ENCODE measurements at places on chromosomes 2 and 18.

GRCh38 chr2:230254152-230254881 is 28.8 kb downstream of the SP140 start:
- no peak for DNase-seq

GRCh38 chr2:218755198-218755566 is 26.8 kb upstream of the CYP27A1 start:
- DNase-seq: no peak

DNA sequence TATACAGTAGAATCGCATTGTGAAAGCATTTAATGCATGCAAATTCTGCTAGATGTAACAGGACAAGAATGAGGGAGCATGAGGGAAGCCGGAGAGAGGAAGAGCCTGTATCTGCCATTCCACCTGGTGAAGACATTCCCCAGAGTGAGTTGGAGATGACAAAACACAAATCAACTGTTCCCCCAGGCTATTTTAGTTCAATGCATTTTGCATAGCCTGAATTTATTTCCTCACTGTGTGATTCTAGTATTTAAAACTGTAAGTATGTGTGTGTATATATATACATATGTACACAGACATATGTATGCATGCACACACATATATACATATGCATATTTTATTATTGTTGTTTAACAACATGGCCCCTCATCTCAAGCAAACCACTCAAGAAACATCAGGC is 54.7 kb downstream of the CCDC68 start:
- DNase-seq: no peak

- DNase-seq: no peak
Observed at GRCh38 chr2:232502511-232502910, 14.9 kb upstream of the ECEL1 start.

DNA sequence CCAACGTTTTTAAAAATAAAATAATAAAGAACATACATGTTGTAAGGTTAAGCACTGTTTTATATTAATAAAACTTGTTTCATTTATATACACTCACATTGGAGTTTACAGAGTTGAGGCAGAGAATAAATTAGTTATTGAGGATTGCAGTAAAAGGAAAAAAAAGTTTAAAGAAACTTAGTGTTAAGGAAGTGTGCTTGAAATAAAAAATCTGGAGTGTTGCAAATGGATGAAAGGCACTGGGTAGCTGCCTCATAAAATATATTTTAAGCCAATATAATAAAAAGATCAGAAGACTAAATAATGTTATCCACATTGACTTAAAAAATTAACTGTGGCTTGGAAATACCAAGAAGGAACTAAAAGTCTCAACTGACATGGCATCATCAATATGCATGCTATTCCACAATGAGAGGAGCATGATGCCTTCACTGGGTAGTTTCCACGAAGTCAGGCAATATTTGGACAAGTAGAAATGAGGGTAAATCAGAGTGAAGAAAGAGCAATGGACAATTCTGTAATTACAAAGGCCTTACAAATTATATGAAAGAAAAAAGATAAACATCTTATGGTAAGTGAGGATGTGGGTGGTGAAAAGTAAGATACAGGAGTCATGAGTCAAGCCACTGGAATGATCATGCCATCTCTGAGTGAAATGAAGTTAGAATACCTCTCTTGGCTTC is 2.5 kb downstream of the GALNT3 start:
- DNase-seq: no peak

DNA sequence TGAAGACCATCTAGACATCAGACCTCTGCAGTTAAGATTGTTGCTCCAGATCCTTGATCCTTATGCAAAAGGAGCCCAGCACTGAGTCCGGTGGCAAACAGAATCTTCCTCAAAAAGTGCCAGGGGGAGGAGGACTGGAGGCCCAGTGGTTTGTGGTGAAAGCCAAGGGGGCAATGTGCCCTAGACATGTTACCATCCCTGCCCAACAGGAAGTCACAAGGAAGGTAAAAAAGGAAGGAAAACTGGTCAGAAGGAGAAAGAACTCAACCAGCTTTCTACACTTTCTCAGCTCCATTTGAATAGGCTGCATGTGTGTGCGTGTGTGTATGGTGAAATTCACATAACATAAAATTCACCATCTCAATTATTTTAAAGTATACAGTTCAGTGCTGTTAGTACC is 25.0 kb upstream of the KDM3A start:
- no peak for DNase-seq

DNA sequence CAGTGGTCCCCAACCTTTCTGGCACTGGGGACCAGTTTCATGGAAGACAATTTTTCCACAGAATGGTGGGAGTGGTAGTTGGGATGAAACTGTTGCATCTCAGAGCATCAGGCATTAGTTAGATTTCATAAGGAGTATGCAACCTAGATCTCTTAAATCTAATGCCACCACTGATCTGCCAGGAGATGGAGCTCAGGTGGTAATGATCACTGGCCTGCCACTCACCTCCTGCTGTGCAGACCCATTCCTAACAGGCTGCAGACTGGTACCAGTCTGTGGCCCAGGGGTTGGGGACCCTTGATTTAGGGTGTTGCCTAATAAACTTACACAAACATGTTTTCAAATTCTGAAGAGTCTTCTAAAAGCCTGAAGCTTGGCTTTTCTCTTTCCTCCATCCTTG is 261.3 kb downstream of the CDH19 start:
- DNase-seq: no peak

DNA sequence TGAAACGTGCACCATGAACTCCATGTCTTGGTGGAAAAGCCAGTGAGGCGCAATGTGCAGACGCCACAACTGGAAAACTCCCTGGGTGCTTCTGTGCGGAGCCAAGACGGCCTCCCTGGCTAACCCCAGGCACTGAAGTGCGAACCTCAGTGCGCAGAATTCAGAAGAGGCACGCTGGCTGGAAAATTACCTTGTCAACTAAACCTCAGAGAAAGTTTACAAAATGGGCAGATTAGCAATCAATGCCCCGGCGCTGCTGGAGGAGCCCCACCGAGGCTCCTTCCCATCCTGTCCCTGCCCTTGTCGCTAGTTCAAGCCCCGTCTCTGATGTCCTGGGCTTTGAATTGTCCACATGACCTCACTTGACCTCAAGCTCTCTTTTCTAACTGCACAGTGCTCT is 22.2 kb downstream of the SNORC start:
- no peak for DNase-seq

- no peak for DNase-seq
Observed at GRCh38 chr2:175806125-175806490, 196.0 kb downstream of the LNPK start.

DNA sequence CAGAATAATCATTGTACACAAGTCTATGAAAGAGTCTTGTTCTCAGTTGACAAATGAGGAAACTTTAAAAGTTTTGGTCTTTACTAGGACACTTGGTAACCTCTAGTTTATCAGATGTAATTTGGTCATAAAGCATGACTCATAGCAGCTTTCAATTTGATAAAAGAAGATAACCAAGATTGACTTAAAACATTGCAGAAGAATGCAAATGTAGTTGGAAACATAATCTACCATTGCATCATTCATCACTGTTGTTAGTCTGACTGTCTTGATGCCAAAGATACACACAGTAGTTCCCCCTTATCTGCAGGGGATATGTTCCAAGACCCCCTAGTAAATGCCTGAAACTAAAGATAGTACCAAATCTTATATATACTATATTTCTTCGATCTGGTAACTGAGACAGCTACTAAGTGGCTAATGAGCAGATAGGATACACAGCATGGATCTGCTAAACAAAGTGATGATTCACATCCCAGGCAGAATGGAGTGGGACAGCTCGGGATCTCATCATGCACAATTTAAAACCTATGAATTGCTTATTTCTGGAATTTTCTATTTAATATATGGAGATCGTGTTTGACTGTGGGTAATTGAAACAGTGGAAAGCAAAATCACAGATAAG is 131.4 kb upstream of the CCDC68 start:
- DNase-seq: no peak

GRCh38 chr2:132581991-132582738 is 87.8 kb downstream of the LYPD1 start:
- DNase-seq: no peak

DNA sequence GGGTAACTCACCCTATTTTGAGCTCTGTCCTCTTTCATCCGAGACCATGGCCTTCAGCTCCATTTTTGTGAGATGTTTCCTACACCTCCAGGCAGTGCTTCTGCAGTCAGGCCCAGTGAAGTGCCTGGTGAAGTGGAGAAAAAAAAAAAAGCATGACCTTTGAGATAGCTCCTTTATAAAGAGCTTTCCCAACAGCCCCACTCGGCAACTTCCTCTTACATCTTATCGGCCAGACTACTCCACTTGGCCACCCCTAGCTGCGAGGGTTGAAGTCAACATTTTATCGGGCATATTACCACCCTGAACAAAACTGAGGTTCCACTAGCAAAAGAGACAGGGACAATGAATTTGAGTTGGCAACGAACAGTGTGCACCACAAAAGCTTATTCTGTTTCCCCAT is 124.8 kb upstream of the RNF152 start:
- no peak for DNase-seq

DNA sequence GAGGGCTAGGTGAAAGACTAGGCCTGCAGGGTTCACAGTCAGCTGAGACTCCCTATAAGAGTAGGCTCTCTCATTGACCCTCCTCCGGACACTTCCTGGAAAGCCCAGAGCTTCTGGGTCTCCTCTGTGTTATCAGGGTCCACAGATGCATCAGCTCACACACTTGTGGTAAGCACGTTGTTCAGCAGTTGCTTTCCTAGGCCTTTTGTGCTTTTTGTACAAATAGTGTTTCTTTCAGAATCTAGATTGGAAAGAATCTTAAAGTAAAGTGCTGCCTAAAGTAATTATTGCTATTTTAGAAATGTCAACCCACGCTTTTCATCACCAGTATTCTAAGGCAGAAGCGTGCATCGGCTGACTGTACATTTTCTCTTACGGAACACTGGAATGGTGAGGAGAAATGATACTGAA is 15.5 kb downstream of the SLC9A2 start:
- no peak for DNase-seq

DNA sequence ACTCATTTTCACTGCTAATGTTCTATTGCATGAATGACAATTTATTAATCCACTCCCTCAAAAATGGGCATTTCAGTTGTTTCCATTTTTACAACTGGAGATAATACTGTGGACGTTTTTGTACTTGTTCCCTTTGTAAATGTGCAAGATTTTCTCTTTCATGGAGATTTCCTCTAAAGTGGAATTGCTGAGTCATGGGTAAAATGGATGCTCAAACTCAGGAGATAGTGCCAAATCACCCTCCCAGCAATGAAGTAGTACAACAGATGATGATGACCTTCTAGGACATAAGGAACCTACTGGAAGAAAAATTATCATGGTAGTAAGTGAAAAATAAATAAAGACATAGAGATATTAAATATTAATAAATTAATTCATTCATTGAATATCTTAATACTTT is 460.8 kb upstream of the CHST9 start:
- DNase-seq: no peak

- DNase-seq: no peak
Observed at GRCh38 chr18:60017371-60017770, 117.6 kb downstream of the PMAIP1 start.

GRCh38 chr2:203583701-203584100 is 48.6 kb upstream of the RAPH1 start:
- DNase-seq: no peak

DNA sequence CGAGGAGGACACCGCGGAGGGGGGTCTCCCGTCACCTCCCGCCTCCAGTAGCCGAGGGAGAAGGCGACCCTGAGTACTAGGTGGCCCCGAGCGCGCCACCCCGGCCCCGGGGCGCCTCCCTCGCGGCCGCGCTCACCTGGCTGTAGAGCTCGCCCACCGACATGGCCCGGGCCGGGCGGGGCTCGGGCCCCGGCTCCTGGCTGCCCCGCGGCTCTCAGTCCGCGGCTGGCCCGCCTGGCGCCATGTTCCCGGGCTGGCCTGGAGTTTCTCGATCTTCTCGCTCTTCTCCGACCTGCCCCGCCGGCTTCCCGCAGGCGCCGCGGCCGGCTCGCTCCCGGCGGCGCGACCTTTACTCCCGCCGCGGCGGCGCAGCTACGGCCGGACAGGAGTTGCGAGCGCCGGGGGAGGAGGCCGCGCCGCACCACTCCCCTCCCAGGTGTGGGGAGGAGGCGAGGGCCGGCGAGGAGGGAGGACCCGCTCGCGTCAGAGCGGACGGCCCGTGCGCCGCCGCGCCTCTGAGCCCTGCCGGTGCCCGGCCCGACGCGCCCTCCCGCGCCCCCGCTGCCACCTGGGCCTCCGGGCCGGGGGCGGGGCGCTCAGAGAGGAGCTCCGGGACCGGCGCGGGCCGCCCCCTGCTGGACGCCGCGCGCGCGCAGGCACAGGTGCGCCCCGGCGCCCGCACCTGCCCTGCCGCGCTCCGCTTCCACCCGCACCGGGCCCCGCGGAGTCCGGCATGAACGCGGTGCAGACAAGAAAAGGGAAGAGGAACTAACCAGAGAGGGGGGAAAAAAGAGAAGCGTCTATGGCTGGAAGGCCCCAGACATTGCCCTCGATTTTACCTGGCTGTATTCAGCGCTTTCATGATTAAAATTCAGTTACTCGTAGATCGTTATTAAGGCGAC is at the start of gene MYO5B:
TSS of gene MYO5B (minus strand) at position 517 of the 902 bp plus-strand sequence. CDS start at position 163, 354 bp downstream.
- peak; percentile 86 for DNase-seq

DNA sequence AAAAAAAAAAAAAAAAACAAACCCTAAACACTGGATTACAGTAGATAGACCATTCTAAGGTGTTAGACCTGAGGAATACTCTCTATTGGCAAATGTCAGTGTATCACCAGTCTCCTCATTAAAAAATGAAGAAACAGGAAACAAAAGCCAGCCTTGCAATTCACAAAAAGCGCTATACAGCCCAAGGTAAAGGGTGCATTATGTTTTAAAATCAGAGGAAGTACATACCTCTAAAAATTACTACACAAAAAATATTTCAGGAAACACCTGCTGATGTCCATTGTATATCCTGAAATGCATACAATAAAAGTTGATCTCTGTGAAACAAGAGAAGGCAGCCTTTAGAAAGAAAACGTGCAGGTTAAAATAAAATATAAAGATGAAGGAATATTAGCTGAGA is 54.9 kb upstream of the TSPYL6 start:
- DNase-seq: no peak

- no peak for DNase-seq
Observed at GRCh38 chr2:238114331-238114841, 14.2 kb downstream of the ESPNL start.

GRCh38 chr2:189088591-189089205 is 90.9 kb downstream of the COL5A2 start:
- no peak for DNase-seq

- DNase-seq: no peak
Observed at GRCh38 chr2:7607441-7608173, 690.4 kb downstream of the RNF144A start.

DNA sequence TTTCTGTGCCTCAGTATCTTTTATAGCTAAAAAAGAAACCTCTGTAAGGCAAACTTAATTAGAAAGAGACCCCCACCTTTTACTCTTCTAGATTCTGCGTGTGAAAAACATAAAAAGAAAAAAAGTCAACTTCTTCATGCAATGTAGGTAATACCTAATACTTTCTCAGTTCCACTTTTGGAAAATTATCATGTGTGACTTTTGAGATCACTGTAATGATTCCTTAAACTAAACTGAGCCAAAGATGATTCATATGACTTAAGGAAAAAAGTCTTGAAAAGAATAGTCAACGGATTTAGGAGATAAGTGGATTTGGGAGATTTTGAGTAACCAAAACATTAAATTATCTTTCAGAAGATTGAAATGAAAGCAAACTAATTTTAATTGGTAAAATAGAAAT is 48.9 kb downstream of the PLEKHA3 start:
- DNase-seq: no peak

- no peak for DNase-seq
Observed at GRCh38 chr2:74597410-74597809, 42.9 kb downstream of the DOK1 start.

- no peak for DNase-seq
Observed at GRCh38 chr2:158489366-158490112, 32.8 kb downstream of the PKP4 start.

GRCh38 chr2:8674420-8675009 is 7.3 kb upstream of the ID2 start:
- DNase-seq: no peak

GRCh38 chr2:11342551-11343367 is 1.7 kb downstream of the ROCK2 start:
- no peak for DNase-seq
